Astrocyte (in vitro differentiated cells and primary cell): ENCODE measurements at places on chromosomes 4 and X. TPM values are rescaled to one million over a fixed set of nuclear protein-coding genes. Genes with fewer than 3 reads are reported as not detected.
A peak's percentile ranks its signal among the peaks of the same experiment; 100 is the strongest.

DNA sequence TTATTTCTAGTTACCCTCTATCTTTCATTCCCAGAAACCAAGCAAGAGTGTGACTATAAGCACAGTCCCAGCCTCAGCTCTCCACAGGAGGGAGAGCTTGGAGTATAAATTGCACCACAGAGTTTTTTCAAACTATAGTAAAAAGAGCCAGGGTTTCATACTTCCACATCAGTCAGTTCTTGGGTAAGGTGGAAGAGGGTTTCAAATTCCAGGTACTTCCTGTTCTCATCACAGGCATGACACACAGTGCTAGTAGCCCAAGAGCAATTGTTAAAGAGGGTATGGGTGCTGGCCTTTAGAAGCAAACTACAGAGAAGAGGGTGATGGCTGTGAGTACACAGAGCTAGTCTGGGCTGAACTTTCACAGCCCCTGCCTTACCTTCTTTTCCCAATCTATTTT lies 5.7 kb upstream of the IL1RAPL1 start:
- H3K27me3 ChIP-seq, result no peaks in the 10 kb centered on the region
- no peak overlapping the region for H3K27ac ChIP-seq
- no peak overlapping the region for H3K4me3 ChIP-seq
- no peak for DNase-seq
- no peaks in the 10 kb centered on the region for H3K4me1 ChIP-seq
- H3K36me3 ChIP-seq, result no peaks in the 10 kb centered on the region

DNA sequence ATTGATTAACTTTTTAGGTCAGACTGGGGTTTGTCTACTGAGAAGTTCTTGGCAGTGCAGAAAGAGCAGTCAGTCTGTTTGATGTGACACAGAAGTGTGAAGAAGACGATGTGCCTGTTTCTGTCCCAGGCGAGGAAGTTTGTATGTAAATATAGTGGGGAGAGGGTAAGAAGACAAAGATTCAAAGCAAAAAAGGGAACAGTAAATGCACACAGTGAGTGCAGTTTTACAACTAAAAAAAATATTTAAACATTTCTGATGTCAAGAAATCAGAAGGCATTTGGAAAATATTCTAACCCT lies 264.9 kb downstream of the RAPGEF2 start:
- no peak overlapping the region for H3K27ac ChIP-seq
- H3K36me3 ChIP-seq, result no peaks in the 10 kb centered on the region
- no peak for DNase-seq
- no peaks in the 10 kb centered on the region for H3K27me3 ChIP-seq

- H3K4me3 ChIP-seq, result peak overlapping the region; percentile 84
- no peaks in the 10 kb centered on the region for H3K27me3 ChIP-seq
- DNase-seq, result no peak
- H3K36me3 ChIP-seq, result peaks cover 2% of the 10 kb centered on the region
- H3K4me1 ChIP-seq, result peaks cover 25% of the 10 kb centered on the region
These were observed 2.2 kb downstream of the USO1 start for GRCh38 chr4:75726577-75726976.

DNA sequence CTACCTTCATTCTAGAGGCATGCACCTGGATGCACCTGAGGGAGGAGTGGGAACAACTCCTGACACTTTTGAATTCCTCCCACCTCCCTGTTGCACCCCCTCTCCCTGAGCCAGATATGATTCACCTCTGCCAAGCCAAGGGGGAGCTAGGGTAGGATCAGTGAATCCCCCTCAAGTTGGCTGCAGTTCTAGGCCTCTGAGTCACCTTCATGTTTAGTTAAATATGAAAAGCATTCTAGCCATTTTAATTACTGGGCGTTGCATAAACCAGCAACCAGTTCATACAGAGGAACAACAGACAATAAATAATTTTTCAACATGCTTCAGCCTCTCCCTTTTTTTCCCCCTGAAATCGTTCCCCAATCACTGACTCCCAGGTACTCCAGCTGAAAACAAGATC lies 1440.2 kb downstream of the ADGRL3 start:
- no peaks in the 10 kb centered on the region for H3K4me1 ChIP-seq
- no peak overlapping the region for H3K27ac ChIP-seq
- no peak overlapping the region for H3K4me3 ChIP-seq
- DNase-seq, result peak; percentile 10
- H3K27me3 ChIP-seq, result no peaks in the 10 kb centered on the region

- no peaks in the 10 kb centered on the region for H3K4me1 ChIP-seq
- H3K27ac ChIP-seq, result no peak overlapping the region
- H3K27me3 ChIP-seq, result no peaks in the 10 kb centered on the region
These were observed 372.2 kb downstream of the ADAM29 start for GRCh38 chr4:175290401-175290800.

MTNR1A gene
- total RNA-seq, result 0.22 and 0.34 TPM in 2 replicates
